COR-L47 (cell line): ENCODE measurements at places on chromosomes 2 and 18.

- no peak for DNase-seq
Measured at GRCh38 chr2:160388464-160389263, 104.9 kb downstream of the RBMS1 start.

DNA sequence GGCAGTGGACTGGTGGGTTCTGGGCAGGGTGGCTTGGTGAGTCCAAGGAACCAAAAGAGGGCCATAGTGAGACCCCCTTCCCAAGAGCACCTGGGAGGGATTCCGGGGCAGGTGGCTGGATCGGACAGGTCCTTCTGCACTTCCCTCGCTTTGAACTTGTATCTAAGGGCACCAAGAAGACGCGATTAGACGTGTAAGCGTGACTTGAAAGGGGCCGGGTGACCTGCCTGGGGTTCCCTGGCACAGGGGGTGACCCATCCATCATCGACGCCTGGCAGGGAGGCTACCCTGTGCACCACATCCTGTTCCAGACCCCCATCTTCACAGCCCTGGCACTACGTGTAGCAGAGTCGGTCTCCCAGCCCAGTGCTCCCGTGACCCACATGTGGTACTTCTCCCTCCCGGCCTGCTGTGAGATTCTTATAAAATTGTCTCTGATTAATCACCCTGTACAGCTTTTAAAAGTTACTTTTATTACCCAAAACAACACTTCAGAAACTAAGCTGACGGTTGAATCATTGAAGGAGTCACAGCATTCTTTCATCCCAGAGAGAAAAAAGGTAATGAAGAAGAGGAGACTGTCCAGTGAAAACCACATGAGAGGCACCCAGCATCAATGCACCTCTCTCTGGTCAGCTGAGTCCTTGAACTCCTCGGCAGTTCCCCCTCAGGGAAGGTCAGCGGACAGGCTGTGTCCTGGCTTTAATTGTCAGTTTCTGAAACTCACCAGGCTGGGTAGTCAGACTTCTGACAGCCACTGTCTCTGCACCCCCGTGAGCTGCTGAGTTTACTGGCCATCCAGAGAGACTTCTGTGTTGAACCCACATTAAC, 13.0 kb downstream of the SH3BP4 start:
- DNase-seq: no peak

DNA sequence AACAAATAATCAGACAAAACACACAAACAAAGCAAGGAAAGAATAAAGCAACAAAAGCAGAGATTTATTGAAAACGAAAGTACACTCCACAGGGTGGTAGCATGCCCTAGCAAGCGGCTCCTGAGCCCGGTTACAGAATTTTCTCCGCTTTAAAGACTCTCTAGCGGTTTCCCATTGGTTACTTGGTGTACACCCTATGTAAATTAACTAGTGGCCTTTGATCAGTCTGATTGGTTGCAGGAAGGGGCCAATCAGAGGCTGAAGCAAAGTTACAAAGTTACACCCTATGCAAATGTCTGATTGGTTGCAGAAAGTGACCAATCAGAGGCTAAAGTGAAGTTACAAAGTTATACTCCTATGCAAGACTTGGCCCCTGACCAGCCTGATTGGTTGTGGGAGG, 242.9 kb downstream of the LDLRAD4 start:
- DNase-seq: no peak

GRCh38 chr18:39380866-39381265, 1815.3 kb upstream of the CELF4 start:
- no peak for DNase-seq

GRCh38 chr2:58645017-58645416, 403.9 kb upstream of the FANCL start:
- no peak for DNase-seq

DNA sequence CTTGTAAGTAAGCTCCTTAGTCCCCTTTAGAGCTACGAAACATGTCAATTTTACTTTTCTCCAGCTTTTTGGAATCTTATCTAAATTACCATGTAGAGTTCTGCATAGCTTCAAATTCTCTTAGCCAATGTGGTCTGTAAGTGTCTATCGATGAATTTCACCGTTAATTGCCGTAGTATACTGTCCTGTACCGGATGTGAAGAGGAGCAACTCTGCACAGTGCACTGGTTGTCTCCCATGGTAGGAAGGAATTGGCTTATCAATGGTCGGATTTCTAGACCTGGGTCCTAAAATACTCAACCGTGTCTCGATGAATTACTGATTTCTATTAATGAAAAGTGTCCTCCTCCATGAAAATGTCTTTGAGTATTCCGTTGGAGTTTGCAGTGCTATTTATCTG, 1.9 kb downstream of the NOP58 start:
- no peak for DNase-seq

DNA sequence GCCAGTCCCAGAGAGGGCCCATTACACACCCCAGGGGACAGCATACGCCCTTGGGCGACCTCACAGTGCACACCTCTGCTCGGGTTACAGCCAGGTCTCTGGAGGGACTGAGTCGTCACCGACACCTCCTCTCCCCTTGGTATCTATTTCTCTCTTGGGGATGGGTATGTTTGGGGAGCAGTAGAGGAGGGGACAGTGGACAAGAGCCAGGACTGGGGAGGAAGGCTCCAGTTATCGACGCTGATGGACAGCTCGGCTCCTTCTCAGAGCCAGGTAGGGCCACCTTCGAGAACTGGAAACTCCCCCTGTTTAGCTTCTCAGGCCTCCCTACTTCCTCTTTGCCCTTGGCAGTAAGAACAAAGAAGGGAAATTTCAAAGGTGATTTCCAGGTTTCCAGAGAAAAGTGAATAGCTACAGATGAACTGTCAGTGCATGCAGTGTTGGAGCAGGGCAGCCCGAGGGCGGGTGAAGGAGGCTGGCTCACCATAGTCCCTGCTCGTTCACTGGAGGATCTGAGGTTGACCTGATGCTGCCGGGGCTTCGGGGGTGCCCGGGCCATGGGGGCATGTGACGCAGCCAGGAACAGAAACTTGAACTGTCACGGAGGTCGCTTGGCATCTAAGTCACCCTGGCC, 4.4 kb upstream of the SEMA4C start:
- no peak for DNase-seq

- DNase-seq: no peak
Measured at GRCh38 chr2:71283131-71283530, 48.5 kb upstream of the ZNF638 start.

DNA sequence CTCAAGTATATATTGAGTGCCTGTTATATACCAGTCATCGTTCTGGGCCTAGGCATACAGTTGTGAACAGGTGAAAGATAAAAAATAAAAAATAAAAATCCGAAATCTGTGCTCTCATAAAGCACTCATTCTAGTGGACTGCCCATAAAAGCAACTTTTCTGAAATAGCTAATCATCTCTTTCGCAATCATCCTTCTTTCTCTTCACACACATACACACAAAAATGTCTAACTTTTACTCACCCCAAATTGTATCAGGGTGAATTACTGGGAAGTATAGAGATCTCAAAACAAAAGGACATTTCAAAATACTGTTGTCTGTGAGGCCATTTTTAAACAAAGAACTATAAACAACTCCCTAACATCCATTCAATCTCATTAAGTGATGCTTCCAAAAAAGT, 29.6 kb upstream of the ORC2 start:
- no peak for DNase-seq

- no peak for DNase-seq
Measured at GRCh38 chr2:46487667-46488335, 8.4 kb downstream of the TMEM247 start.
